ENCODE measurements at places on chromosomes 16 and 17.
A peak's percentile ranks its signal among the peaks of the same experiment; 100 is the strongest.

GRCh38 chr16:75054556-75054947, 55.7 kb downstream of the ZNRF1 start:
- no peak for DNase-seq

- DNase-seq = no peak
Measured at GRCh38 chr16:30447512-30448226, 2.0 kb upstream of the SEPHS2 start.

GRCh38 chr17:67566656-67567055, 151.1 kb upstream of the NOL11 start:
- DNase-seq = no peak

- peak; percentile 22 for DNase-seq
Measured at GRCh38 chr16:56300891-56301850, 109.9 kb downstream of the GNAO1 start.

DNA sequence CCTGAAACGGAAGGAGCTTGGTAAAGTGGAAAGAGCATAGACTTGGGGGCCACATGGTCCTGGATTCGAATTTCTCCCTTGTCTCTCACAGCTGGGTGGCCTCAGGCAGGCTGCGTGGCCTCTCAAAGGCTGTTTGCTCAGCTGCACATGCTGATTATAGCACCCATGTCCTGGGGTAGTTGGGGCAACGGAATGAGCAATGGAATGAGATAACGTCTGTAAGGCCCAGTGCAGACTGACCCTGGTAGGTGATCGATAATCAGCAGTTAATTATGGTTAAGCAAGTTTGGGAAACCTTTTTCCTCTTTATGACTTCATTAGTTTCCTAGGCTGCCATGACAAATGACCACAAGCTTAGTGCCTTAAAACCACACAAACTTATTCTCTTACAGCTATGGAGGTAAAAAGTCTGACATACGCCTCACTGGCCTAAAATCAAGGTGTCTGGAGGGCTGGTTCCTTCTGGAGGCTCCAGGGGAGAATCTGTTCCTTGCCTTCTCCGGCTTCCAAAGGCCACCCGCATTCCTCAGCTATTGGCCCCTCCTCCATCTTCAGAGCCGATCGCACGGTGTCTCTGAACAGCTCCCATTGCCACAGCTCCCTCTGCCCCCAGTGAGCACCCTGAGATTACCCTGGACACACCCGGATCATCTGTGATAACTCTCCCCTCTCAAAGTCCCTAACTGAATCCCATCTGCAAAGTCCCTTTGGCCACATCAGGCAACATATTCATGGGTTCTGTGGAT, 294.9 kb upstream of the FOXF1 start:
- no peak for DNase-seq

GRCh38 chr16:4409081-4409932, 7.1 kb downstream of the CORO7 start:
- no peak for DNase-seq

DNA sequence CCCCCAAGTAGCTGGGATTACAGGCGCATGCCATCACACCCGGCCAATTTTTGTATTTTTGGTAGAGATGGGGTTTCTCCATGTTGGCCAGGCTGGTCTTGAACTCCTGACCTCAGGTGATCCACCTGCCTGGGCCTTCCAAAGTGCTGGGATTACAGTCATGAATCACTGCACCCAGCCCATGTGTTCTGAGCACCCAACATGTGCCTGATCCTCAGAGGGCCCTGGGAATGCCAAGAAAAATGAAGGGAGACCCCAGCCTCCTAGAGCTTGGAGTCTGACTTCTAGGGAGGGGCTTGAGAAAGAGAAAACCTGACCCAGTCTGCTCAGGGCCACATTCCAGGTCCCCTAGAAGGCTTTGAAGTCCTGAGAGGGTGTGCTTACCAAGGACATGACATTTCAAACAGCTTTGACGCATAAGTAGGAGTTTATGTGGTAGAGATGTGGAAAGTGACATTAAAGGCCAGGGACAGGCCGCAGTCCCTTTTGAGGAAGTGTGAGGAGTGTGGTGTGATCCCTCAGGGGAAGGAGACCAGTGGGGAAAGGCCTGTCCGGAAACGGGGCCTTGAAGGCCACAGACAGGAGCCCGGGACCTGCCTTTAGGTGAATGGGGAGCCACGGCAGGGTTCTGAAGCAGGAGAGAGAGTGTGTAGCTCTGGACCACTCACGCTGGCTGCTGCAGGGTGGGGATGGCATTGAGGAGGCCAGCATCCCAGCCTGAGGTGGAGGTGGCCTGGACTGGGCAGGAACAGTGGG, 1.1 kb upstream of the CCL22 start:
- no peak for DNase-seq

GRCh38 chr17:83010206-83011200, 68.9 kb upstream of the METRNL start:
- peak; percentile 17 for DNase-seq

GRCh38 chr16:15779664-15780351, 77.0 kb downstream of the MYH11 start:
- no peak for DNase-seq

GRCh38 chr16:66134875-66135274, 231.6 kb upstream of the CDH5 start:
- DNase-seq = no peak

DNA sequence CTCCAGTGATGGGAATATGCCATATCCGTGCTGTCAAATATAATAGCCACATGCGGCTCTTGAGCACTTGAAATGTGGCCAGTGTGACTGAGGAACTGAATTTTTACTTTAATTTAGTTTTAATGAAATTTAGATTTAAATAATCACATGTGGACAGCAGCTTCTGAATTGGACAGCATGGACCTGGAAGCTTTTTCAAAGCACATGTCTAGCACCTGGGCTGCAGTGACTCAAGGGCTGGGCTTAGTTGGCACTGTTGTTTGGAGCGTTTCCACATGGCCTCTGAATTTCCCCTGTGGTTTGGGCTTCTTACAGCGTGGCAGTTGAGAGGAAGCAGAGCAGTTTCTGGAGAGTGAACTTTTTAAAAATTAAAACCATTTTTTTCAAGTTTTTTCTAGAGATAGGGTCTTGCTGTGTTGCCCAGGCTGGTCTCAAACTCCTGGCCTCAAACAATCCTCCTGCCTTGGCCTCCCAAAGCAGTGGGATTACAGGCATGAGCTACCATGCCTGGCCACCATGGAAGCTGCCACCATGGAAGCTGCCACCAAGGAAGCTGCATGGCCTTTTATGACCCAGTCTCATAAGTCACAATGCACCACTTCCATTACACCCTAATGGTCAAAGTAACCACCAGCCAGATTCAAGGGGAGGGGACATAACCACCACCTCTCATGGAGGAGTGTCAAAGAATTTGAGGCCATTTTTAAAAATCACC, 6.7 kb upstream of the TOB1 start:
- peak; percentile 16 for DNase-seq

Data from iris pigment epithelial cell (primary cell).